ENCODE measurements at places on chromosomes 12 and 14.
A peak's percentile ranks its signal among the peaks of the same experiment; 100 is the strongest.

DNA sequence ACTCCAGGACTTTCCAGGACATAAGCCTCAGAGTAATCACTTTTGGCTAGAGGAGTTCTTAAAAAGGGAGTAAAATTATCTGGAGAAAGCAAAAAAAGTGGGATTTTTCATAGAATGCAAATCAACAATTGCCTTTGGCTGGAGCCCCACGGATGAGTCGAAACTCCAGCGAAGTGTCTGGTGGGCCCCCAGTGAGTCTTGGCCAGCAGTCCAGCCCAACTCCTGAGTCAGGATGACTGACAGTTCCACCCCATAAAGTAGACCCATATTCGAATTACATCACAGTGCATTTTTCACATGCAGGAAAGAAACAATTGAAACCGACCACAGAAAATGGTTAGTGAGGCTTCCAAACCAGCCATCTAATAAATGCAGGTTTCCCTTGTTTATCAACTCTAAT, 265.7 kb downstream of the BCL11B start:
- DNase-seq: no peak

DNA sequence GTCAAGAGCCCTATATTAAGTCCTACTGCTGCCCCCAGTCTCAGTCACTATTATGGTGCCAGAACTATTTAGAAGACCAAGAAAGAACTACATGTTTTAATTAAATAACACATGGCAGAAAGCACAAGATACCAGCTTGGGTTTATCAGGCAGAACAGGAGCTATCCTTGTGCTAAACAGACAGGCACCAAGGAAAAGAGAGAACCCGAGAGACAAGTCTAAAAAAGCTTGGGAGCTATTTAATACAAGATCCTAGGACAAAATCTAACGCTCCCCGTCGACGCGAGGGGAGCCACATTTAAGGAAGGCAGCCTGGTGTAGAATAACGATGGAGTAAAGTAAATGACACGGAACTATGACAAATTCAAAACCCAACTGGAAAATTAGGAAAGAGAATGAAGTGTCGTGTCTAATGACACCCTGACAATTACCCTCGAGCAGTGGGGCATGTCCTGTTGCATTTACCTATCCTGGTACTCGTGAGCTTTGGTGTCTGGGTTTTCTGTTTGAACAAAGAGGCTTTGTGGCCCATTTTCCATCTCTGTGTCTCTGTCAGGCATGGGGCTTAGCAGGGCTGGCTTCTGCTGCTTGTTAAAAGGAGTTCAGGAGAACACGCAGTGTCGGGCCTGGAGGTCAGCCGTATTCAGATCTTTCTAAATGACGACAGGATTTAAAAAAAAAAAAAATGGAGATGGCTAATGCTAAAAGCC, 140.6 kb downstream of the ETNK1 start:
- DNase-seq: no peak

- DNase-seq: peak; percentile 51
Measured at GRCh38 chr12:989751-990660, 1.0 kb upstream of the ERC1 start.

DNA sequence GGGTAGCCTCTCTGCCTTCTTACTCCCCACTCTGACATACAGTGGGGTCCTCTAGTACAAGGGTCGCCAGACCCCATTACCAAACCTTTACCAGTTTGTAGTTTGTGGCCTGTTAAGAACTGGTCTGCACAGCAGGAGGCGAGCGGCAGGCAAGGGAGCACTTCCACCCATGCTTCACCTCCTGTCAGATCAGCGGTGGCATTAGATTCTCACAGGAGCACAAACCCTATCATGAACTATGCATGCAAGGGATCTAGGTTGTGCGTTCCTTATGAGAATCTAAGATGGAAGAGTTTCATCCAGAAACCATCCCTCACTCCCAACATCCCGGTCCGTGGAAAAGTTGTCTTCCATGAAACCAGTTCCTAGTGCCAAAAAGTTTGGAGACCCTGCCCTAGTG, 146.5 kb downstream of the HMGA2 start:
- no peak for DNase-seq

- DNase-seq: peak; percentile 25
Measured at GRCh38 chr14:32710731-32711680, 227.7 kb upstream of the NPAS3 start.

DNA sequence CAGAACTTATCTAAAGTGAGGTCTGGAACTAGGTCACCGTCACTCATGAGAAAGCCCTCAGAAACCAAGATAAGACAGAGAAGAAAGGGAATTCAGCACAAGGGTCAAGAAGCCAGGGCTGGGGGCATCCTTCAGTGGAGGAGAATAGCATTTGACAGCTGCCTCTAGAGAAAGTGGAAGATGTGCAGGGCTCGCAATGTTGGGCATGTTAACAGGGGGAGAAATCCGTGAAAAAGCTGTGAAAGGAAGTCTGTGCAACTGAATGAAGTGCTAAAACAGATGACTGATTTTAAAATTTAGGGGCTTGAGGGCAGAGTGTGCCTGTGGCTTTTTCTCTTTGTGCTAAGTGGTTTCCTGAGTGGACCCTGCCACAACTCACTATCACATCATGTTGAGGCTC, 97.7 kb upstream of the IFNG-AS1 start:
- DNase-seq: no peak

DNA sequence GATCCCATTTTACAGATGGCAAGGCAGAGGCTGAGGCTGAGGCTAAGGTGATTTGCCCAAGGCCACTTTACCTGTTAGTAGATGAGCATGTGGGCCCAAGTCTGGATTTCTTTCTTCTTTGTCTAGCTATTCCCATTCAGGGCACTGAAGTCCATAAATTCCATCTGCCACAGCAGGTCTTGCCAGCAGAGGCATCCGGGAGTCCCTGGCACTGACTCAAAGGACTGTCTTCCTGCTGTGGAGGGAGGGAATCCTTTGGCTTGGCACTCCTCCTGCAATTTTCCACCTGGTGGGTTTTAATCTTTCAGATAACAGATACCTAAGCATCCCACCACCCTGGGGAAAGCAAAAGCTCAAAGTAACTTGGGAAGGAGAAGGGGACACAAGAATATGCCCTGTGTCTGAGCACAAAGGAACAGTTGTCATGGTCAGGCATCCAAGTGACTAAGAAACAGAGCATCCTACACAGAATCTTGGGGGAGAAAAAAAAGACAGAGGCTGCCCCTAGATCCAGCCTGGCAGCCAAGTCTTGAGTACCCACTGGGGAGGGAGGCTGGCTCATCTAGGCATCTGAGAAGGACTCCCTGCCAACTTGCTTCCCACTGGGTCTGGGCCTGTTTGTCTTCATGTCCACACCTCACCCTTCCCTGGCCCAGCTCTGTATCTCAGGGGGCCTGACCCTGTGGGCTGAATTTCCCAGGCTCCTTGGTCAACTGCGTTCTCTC, 35.6 kb upstream of the CMKLR1 start:
- DNase-seq: no peak

GRCh38 chr14:68408680-68409079, 384.2 kb downstream of the ZFP36L1 start:
- DNase-seq: no peak

DNA sequence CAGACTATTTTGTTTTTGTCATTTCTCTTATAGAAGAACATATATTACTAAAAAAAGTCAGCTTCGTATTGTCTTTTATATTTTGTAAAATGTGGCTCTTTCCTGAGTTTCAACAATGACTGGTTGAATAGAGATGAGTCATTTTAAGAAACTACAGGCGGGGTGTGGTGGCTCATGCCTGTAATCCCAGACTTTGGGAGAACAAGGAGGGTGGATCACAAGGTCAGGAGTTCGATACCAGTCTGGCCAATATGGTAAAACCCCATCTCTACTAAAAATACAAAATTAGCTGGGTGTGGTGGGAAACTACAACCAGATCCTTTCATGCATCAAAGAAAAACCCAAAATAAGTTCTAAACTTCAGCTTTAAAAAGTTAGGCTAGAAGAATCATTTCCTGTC, 28.8 kb downstream of the HECTD4 start:
- DNase-seq: no peak

GRCh38 chr12:92431146-92431545, 271.6 kb upstream of the PLEKHG7 start:
- peak; percentile 45 for DNase-seq

GRCh38 chr12:108890208-108890607, 10.3 kb downstream of the DAO start:
- DNase-seq: peak; percentile 54

GRCh38 chr14:28163897-28164296, 602.7 kb upstream of the FOXG1 start:
- DNase-seq: no peak

DNA sequence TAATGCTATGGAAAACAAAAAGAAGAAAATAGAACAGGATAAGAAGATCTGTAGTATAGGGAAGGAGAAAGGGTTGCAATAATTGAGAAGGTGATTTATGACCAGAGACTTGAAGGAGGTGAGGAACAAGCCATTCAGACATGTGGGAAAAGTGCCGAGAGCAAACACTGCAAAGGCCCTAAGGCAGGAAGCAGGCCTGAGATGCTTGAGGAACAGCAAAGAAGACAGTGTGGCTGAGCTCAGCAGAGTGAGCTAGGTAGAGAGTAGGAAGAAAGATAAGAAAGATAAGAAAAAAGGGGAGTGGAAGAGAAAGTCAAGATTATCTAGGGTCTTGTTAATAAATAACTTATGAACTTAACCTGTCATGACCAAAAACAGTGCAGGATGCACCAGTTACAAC, 671.8 kb downstream of the RPS29 start:
- no peak for DNase-seq

DNA sequence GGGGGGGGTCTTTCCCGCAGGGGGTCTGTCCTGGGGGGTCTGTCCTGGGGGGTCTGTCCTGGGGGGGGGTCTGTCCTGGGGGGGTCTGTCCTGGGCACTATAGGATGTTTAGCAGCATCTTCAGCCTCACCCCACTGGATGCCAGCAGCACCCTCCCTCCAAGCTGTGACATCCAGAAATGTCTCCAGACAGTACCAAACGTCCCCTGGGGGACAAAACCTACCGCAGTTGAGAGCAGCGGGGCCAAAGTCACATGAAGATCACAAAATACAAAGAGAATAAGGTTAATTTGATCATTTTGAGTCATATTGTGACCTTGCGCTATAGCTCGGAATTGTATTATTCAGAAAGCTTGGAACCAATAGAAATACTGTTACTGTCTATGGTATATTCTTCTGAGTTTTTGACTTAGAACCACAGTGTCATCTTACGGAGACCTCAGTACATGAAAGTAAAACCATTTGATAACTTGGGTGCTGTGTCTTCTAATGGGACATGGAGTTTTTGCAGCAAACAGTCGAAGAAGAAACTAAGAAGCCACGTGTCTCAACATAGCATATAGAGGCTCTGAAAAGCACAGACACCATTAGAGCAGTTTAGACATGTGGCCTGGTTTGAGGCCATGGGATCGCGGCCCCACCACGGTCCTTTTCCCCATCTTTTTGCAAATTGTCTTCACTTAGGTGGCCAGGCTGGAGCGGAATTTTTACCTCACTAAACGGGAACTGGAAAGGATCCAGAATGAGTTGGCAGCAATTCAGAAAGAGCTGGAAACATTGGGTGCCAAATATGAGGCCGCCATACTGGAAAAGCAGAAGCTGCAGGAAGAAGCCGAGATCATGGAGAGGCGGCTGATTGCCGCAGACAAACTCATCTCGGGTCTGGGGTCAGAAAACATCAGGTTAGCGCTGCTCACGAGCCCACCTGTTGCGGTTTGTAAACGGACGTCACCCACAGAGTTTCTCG, 59.9 kb downstream of the CCDC92 start:
- no peak for DNase-seq

DNA sequence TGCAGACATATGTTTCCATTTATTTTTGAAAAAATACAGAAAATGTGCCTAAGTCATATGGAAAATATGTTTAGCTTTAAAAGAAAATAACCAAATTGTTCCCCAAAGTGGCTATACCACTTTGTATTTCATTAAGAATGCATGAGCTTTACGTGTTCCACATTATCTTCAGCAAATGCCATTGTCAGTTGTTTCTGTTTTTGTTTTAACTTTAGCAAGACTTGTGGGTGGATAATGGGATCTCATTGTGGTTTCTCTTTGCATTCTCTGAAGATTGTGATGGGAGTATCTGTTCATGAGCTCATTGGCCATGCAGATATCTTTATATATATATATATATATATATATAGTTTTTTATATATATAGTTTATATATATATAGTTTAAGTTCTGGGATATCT, 181.5 kb downstream of the CCER1 start:
- no peak for DNase-seq

- DNase-seq: no peak
Measured at GRCh38 chr12:111249018-111249370, 119.9 kb downstream of the PHETA1 start.

DNA sequence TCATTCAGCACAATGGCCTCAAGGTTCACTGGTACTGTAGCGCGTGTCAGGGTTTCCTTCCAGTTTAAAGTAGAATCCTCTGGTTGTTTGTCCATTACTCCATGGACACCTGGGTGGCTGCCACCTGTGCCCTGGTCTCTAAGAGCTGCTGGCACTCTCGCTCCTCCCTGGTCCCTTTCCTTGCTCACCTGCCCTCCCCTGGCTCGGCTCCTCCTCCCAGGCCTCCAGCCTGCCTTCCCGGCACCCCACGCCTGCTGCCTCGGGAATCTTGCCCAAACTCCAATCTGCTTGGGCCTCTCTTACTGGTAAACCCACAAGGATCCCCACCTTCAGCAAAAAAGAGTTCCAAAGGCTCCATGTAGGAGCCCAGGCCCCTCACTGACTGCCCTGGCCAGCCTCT, 154.4 kb upstream of the DIO3 start:
- DNase-seq: no peak
